NCI-H1417 (cell line): ENCODE measurements at places on chromosomes 1 and 21.

GRCh38 chr1:28199328-28200233 is 23.1 kb upstream of the PTAFR start:
- no peak for DNase-seq

GRCh38 chr1:248815407-248816034 is 10.2 kb downstream of the SH3BP5L start:
- DNase-seq: no peak

DNA sequence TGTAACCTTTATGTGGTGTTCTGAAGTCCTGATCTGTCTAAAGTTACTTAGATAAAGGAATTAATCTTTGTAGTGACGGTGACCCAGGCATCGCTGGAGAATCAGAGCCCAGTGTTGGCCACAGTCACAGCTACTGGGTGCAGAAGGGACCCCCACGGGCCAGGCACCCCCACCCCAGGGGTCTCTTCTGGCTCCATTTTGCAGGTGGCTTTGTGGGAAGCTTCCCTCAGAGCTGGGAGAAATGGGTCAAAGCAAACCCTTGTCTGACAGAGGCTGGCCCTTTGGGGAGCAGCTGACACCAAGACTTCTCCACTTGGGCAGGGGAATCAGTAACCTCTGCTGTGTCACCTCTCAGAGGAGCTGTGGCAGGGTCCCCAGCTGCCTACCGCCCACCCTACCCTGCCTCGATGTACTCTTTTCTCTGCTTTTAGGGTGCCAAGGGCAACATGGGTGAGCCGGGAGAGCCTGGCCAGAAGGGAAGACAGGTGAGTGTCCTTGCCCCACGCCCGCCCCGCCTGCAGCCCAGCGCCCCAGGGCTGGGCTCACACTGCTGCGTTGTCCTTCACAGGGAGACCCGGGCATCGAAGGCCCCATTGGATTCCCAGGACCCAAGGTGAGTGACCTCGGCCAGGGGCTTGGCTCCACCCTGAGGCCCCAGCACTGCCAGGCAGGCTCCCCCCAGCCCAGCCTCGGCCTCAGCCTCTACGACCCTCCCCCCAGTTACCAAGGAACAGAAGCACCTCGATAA is 17.7 kb downstream of the COL6A2 start:
- DNase-seq: no peak

DNA sequence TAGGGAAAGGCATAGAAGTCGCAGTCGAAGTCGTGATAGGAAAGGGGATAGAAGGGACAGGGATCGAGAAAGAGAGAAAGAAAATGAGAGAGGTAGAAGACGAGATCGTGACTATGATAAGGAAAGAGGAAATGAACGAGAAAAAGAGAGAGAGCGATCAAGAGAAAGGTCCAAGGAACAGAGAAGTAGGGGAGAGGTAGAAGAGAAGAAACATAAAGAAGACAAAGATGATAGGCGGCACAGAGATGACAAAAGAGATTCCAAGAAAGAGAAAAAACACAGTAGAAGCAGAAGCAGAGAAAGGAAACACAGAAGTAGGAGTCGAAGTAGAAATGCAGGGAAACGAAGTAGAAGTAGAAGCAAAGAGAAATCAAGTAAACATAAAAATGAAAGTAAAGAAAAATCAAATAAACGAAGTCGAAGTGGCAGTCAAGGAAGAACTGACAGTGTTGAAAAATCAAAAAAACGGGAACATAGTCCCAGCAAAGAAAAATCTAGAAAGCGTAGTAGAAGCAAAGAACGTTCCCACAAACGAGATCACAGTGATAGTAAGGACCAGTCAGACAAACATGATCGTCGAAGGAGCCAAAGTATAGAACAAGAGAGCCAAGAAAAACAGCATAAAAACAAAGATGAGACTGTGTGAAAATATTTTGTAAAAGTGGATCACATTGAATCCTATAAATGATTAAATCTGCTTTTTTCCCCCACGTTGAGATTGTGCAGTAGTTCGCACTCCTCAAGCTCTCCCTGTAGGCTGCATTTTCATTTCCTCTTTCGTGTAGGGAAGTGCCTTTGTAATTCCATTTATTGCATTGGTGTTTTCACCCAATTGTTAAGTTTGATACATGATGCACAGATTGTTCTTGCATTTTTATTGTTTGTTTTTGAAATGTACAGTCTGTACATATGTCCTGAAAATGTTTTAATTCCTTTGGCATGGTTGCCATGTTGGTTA is 7.5 kb downstream of the PRPF38B start:
- DNase-seq: no peak
